ENCODE measurements at places on chromosomes 1 and 21.

- no peak for DNase-seq
Observed at GRCh38 chr1:147266381-147266780, 23.9 kb downstream of the CHD1L start.

GRCh38 chr1:235275223-235275622 lies 52.8 kb downstream of the ARID4B start:
- DNase-seq, result no peak

- DNase-seq, result no peak
Observed at GRCh38 chr1:195898924-195899323, 709.3 kb downstream of the KCNT2 start.

DNA sequence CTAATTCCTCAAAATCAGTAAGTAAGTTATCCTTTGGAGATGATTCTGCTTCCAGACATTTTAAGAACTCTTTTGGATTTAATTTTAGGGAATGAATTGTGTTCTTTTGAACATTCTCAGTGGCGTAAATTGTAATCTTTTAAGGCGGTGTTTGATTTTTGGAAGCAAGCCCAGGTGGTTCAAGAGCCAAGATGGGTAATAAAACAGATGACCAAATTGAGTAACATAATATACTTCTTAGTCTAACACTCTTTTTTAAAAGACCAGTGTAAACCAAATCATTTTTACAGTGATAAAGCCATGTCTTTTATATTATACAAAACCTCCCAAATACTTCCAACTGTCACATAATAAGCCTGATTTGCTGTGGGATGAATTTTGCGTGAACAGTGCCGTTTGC lies 133.8 kb downstream of the LRRC40 start:
- no peak for DNase-seq

- DNase-seq, result peak; percentile 81
Observed at GRCh38 chr1:209808059-209808581, 2.2 kb upstream of the IRF6 start.

- DNase-seq, result no peak
Observed at GRCh38 chr1:205450448-205450847, 5.4 kb downstream of the BLACAT1 start.

- DNase-seq, result no peak
Observed at GRCh38 chr1:237705462-237705861, 185.3 kb downstream of the ZP4 start.

DNA sequence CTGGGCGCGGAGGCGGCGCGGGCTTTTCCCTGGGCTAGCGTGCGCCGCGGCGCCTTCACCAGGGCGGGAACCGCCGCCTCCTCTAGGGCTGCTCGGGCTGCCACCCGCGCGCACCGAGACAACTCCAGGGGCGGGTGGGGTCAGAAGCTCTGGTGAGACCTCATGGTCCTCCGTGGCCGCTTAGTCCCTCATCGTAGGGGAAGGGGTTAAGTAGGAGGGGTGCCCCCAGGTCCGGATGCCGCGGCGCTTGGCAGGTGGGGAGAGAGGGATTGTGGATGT lies 559 bp downstream of the SERTAD4 start:
- no peak for DNase-seq
